Stimulated activated CD8-positive, alpha-beta memory T cell treated with anti-CD3 and anti-CD28 coated beads, Interleukin-12 subunit alpha, Interleukin-12 subunit beta, amount 100 ng/mL, for 1 hour (primary cell): ENCODE measurements at places on chromosomes 5 and 9.

- DNase-seq, result no peak
These were observed 175.9 kb downstream of the CEMIP2 start for GRCh38 chr9:71592400-71592799.

GRCh38 chr9:7300484-7300883, 499.1 kb downstream of the DMAC1 start:
- no peak for DNase-seq

DNA sequence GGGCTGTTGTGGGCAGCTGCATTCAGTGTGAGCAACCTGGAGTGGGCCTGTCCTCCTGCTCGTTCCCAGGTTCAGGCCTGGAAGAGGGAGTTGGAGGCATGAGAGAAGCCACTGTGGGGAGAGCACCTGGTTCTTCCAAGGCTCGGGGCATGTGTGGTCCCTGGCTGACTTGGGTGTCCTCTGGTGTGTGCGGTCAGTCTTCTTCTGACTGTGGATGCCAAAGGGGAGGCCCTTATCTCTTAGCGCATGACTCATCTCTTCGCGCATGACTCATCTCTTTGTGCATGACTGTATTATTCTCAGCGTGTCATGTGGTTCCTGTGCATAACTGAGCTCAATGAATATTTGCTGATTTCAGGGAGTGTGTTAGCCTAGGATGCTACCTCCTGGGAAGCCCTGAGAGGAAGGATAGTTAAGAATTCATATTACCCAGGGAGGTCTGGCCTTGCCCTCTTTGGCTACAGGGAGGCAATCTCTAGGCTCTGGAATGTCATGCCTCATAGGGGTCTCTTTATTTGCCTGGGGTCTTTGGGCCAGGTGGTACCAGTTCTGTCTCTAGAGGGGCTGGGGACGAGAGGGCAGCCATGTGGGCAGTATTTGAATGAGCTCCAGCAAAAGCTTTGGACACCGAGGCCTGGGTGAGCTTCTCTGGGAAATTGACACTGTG, 188.7 kb downstream of the HSPA4 start:
- no peak for DNase-seq

GRCh38 chr5:126055348-126055729, 367.9 kb upstream of the GRAMD2B start:
- DNase-seq, result no peak

DNA sequence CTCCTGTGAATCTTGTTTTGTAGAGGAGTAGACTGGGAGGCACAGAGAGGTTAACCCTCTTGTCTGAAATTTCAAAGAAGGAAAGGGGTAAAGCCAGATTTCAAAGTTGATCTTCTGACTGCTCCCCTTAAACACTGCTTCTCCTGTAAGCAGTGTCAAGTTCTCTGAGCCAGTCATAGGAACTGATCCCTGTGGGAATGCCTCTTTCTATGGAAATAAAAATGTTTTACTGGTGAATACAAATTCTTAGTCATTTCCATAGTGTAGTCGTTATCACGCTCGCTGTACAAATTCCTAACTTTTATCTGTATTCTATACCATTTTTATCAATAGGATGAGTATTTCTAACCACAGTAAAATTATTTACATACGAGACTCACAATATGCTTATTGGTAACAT, 66.3 kb upstream of the PRRC1 start:
- no peak for DNase-seq

GRCh38 chr5:59149271-59149670, 566.4 kb downstream of the RAB3C start:
- no peak for DNase-seq

- no peak for DNase-seq
These were observed 950 bp downstream of the NEUROG1 start for GRCh38 chr5:135534609-135535419.

GRCh38 chr9:98401140-98402018, 145.9 kb upstream of the TBC1D2 start:
- DNase-seq, result no peak

GRCh38 chr9:97853844-97854695, 1.0 kb downstream of the FOXE1 start:
- peak; percentile 21 for DNase-seq
